ENCODE measurements at places on chromosomes 3 and 15.

DNA sequence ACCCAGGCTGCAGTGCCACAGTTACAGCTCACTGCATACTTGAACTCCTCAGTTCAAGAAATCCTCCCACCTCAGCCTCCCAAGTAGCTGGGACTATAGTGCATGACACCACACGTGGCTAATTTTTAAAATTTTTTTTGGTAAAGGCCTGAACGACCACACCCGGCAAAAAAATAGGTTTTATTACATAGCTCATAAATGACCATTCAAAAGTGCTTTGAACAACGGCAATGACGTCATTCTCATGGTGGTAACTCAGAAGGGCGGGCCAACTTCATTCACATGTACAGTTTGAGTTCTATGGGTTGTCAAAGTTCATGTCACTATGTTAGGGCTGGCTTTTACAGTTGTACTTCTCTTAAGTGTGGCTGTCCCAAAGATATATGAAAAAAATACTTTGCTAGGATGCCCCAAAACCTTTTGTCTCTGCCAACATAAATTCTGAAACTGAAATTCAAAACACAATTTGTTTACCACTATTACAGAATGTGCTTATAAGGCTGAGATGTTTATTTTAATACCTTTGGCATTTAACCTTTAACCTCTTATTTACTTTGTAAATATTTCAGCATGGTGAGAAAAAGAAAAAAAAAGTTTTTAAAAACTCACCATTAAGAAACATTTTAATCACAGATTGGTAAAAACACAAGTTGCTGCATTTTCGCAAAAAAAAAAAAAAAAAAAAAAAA, 6.2 kb downstream of the MYO1E start:
- DNase-seq, result no peak

DNA sequence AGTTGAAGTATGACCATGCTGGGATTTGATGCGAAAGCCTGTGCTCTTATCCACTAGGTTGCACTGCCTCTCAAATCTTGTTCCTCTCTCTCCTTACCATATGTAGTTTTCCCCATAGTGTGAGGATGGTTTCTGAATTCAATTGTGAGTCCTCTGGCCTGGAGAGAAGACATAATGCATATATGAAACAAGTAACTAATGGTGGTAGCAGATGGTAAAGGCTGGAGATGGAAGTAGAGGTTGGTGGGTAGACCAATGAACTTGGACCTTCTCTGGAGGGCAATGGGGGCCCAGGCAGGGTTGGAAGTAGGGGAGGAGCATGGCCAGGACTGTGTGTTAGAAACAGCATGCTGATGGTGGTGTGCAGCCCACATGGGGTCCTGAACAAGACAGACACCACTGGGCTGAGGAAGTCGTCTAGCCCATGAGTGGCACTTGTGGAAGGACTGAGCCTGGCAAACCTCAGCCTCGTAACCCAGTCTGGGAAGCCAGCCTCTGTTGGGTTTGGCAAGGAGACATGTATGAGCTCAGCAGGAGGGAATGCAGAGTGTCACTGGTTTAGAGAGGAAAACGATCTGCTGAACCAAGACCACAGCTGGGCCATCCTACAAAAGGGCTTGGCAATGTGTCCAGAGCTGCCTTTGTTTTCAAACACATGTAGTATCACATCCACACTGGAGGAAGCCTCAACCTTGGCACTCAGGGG, 18.5 kb upstream of the LMCD1 start:
- DNase-seq, result no peak

- peak; percentile 78 for DNase-seq
Measured at GRCh38 chr3:155744626-155745324, at the start of gene PLCH1. Gene PLCH1, minus strand, starts transcription at chr3:155745071. Its CDS starts 40,847 bp downstream, at chr3:155704224.

- no peak for DNase-seq
Measured at GRCh38 chr15:33007303-33007855, 187.1 kb downstream of the FMN1 start.

- no peak for DNase-seq
Measured at GRCh38 chr3:66363148-66363547, 137.7 kb downstream of the LRIG1 start.

DNA sequence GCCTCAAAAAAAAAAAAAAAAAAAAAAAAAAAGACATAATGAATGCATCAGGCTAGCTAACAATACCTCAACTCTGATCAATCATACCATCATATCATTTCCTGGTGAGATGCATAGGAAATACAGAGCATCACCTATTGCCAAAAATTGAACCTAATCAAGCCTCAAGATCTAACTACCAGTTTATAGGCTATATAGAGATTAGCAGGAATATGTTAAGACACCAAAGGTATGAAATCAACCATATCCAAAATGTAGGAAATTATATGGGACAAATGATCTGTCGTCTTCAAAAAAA, 387 bp upstream of the VPS33B start:
- no peak for DNase-seq

DNA sequence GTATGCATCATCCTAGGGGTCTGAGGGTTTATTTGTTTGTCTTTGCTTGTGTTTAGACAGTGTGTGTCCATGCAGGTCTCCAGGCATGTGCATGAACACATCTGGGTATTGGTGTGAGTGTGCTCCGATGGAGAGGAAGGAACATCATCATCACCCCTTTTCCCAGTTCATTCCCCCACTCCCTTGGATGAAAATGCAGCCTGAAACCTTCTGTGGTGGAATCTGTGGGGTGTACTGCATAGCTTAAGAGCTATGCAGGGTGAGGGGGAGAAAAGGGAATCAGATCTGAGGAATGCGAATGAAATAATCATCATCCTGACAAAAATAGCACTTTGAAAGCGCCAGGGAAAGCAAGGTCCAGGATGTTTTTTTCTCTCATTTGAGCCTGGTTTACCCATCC, 520.1 kb downstream of the NTRK3 start:
- DNase-seq, result no peak

- DNase-seq, result no peak
Measured at GRCh38 chr3:29282427-29283230, 1.8 kb downstream of the RBMS3 start.

- DNase-seq, result no peak
Measured at GRCh38 chr3:136353461-136353860, 103.3 kb downstream of the PCCB start.

DNA sequence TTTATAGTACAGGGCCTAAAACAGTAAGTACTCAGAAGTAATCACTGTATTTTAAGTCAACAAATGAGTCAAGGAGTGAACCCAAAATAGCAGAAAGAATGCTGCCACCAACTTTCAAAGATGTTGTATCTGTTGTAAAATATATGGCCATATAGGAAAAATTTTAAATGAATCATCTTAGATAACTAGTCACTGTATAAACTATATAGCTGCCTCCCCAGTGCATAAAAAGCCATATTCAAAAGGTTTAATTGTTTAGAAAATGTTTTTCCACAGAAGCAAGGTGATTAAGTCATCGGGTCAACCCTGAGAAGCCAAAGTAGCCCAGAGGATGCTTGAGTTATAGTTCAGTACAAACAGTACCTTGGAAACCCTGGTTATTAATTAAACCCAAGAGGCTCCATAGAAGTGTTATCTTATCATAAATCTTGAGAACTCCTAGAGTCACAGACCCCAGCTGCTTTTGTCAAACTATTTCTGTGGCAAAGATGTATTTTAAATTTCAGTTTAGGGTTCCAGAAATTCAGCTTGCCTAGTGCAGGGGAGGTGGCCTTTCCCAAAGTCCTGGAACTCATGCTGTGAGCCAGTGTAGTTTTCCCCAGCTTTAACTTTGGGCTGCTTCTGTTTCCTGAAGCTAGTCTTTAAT, 39.2 kb downstream of the MBNL1 start:
- no peak for DNase-seq

DNA sequence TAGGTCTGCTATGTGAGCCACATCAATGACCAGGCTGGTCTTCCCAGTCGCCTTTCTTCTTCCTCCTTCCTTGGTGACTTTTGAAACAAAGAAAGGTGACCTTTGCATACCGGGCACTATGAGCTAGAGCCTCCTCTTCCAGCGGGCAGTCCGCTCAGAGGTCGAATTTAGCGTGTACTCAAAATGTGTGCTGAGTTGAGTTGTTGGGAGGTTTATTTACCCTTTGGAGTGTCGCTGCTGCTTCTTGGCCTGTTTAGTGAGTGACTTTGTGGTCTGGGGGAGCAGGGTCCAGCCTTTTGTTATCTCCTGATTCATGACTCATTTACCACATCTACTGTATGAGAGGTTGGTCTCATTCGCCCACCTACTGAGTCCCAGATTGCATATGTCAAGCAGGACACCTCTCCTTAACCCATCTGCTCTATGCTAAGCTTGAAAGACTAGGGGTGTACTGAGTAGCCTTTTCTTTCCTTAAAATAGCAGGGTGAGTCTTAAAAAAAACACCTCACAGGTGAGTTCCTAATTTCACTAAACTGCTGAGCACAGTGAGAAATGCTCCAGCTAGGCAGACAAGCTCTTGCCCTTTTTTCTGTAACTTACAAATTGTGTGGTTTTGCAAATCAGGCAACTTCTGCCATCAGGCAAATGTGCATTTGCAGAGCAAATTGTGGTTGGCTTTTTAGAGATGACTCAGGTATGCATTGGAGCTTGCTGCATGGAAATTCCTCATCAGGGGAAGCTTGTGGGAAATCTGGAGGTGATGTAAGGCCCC, 3.2 kb upstream of the SIAH2 start:
- DNase-seq, result no peak

- DNase-seq, result no peak
Measured at GRCh38 chr3:28986922-28987321, 293.9 kb upstream of the RBMS3 start.

GRCh38 chr15:36498401-36498800, 81.0 kb upstream of the CDIN1 start:
- no peak for DNase-seq

- no peak for DNase-seq
Measured at GRCh38 chr3:139933766-139934165, 1.2 kb upstream of the CLSTN2 start.

GRCh38 chr15:101657968-101658784, 6.0 kb upstream of the TM2D3 start:
- DNase-seq, result no peak

- no peak for DNase-seq
Measured at GRCh38 chr3:112128843-112129727, 4.0 kb downstream of the GCSAM start.

DNA sequence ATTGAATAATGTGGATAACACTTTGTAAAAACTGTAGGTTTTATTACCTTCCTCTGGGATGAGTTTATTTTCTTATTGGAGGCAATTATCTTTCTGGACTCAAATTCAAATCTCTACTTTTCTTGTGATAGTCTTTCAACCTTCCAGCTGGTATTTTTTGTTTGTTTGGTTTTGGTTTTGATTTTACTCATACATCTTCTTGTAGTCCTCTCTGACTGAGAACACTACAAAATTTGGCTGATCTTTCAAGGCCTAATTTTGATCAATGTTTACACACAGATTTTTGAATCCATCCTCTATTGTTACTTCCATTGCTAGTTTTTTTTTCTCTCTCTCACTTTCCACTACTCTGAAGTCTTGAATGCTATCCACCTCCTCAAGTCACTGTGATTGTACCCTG, 303.8 kb upstream of the NECTIN3 start:
- DNase-seq, result no peak

DNA sequence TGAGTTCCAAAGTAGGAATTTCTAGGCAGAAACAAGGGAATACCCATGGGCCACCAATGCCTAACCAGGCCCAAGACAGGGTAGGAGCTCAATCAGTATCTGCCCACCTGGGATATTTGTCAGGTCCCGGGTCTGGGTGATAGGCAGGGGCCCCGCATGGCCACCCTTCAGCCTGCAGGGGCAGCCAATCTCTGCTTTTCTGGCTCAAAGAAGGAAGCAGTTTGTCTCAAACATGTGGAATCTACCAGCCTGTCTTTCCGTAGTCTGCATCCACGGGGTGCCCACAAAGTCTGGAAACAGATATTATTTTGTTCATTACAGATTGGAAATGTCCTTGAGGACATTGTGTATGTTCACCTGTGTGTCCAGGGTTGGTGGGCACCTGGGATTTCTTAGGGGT, 56.2 kb downstream of the CEMIP start:
- DNase-seq, result no peak

DNA sequence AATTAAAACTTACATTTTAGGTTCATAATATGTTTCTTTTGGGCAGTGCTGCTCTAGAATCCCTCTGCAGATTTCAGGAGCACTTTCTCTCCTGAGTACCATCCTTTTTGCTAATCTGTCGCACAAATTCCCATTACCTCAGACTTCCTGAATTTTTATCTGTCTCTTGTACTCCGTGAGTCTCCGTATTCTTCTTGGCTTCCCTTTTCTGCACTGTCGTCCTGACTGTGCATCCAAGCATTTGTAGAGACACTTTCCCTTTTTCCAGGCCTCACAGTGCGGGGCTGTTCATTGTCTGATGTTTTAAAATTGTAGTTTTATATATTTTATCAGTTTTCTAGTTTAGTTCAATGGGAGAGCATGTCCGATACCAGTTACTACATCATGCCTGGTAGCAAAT, 27.3 kb downstream of the MEF2A start:
- DNase-seq, result no peak

- no peak for DNase-seq
Measured at GRCh38 chr15:88476635-88477060, 9.1 kb downstream of the MRPS11 start.

DNA sequence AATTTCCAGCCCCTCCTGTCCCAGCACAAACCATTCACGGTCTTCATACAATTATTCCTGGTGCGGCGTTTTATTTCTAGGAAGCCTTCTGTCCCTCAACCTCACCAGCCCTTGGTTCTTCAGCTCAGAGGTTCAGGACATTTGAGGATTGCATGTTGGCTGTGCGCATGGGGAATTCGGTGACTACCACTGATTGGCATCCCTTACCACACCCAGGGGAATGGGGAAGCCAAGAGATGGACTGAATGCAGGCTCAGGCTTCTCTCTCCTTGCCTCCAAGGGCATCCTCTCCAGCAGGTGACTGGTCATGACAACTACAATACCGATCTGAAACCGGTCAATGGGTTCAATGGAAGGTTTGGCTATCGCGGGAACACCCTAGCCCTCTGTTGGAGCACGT, 153.8 kb downstream of the MTHFS start:
- no peak for DNase-seq

DNA sequence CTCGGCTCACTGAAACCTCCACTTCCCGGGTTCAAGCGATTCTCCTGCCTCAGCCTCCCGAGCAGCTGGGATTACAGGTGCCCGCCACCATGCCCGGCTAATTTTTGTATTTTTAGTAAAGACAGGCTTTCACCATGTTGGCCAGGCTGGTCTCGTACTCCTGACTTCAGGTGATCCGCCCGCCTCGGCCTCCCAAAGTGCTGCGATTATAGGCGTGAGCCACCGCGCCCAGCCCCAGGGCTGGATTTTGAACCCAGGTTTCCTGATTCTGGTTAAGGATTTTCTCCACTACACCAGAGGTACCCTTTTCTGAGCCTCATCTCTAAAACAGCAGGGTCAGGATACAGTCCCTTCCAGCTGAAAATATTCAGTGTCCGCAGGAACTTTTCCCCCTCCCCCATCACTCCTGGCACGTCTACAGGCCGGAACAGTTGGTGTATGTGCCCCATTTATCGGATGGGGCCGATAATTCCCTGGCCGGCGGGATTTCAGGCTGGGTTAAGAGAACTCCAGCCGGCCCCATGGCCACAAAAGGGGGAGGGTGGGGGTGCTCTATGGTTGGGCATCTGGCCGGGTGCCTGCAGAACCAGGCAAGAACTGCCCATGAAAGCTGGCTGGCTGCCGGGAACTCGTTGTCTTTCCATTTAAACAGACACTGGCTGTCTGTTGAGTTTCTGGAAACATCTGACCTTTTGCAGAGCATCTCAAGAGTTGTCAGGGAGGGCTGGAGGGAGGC, 26.8 kb upstream of the SEMA4B start:
- DNase-seq, result peak; percentile 33

GRCh38 chr3:132522353-132522752, 74.7 kb upstream of the ACKR4 start:
- no peak for DNase-seq

- DNase-seq, result no peak
Measured at GRCh38 chr3:151998744-151999143, 125.3 kb downstream of the SUCNR1 start.

- DNase-seq, result no peak
Measured at GRCh38 chr15:49621401-49621811, 558 bp downstream of the DTWD1 start.

Data from NCI-H510A (cell line).